ENCODE measurements at places on chromosomes 11 and 22.

- no peak for DNase-seq
Observed at GRCh38 chr22:21003782-21004181, 1.9 kb upstream of the THAP7 start.

DNA sequence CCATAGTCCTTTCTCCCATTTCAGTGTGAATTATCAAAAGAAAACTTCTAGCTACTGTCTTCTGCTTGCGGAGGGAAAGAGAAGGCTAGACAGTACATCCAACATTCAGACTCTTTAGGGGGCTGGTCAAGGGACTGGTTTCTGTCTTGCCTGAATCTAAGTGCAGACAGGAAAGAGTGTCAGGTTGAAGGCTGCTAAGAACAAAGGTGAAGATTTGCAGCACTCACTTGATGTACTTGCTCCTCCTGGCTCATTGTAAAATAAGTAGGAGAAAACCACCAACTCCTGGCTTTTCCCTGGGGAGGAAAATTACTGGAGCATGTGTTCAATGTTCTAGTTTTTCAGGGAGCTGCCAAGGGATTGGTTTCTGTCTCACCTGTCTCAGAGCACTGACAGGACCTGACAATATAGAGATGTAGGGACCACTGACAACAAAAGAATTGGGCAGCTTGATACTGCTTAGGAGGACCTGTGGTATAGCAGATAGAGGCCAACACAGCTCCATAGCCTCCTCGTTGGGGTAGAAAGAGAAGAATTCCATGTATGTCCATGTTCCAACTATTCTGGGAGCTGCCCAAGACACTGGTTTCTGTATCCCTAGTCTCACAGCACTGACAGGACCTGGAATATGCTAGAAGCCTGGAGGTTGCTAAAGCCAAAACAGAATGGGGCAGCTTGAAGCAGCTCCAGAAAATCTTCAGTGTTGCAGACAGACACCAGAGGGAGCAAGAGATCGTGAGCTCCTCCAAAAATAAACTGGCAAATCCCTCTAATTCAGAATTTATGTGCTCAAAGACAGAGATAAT is 39.7 kb upstream of the MMP12 start:
- DNase-seq: no peak

DNA sequence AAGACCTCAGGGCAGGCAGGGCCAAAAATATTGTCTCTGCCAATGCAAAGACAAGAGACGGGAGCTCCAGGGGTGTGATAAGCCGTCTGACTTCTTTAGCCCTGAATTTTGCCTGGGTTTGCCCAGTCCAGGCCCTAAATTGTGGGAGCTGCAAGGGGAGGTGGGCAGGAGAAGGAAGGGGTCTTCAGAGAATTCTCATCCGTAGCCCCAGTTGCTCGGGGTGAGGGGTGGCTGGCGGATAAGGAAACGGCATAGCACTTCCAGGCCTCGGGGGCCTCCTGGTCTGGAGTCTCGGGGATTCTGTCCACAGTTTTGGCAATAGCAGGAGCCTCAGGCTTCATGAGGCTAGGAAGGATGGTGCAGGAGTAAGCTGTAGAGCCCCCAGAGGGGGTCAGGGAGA is 7.4 kb downstream of the CD5 start:
- no peak for DNase-seq

GRCh38 chr22:17172029-17172833 is 13.2 kb upstream of the HDHD5 start:
- no peak for DNase-seq

DNA sequence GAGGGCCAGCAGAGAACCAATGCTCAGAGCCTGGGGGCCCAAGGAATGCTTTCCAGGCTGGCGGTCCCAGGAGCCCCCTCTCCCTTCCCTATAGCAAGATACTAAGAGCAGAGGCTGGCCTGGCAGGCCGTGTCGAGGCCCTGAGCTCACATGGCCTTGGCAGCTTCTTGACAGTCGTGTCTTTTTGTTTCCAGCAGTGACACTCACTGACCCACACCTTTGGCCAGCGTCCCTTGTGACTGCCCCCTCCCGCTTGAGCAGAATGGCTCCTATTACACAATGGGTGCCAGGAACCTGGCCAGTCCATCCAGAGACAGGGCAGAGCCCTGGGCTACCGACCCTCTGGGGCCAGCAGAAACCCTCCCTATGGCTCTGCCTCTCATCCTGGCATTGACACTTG is 6.4 kb upstream of the CCND1 start:
- no peak for DNase-seq

Data from neural crest cell (in vitro differentiated cells).